ENCODE measurements at places on chromosomes 1 and 21.

DNA sequence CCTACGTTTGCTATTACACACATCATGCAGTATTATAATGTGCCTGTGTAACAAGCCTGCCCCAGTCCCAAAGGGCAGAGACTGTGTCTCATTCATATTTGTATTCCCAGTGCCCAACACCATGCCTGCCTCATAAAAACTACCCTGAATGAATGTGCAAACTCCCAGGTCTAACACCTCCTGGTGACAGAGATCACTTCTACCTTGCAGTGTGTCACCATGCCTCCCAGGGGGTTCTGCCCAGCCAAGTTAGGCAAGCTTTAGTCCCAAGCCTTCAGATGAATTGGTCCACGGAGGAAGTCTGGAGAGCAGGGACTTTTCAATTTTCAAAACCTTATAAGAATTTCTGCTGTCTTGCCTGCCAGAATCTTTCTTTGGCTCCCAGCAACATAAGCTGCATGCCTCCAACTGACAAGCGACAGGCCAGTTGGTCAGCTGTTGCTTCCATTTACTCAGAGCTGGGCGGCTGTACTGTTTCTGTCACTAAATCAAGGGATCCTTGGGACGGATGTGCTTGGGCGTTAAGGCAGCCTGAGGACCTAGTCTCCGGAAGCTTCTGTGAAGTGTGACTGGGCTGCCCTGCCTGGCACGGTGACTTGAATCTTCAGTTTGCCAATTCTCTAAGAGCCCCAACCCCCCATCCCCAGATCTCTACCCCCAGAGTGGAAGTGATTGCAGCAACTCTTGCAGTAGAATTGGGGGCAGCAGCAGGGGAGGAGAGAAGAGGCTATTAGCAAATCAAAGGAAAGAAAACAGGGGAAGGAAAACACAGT is 1.2 kb downstream of the RXRG start:
- DNase-seq, result no peak

DNA sequence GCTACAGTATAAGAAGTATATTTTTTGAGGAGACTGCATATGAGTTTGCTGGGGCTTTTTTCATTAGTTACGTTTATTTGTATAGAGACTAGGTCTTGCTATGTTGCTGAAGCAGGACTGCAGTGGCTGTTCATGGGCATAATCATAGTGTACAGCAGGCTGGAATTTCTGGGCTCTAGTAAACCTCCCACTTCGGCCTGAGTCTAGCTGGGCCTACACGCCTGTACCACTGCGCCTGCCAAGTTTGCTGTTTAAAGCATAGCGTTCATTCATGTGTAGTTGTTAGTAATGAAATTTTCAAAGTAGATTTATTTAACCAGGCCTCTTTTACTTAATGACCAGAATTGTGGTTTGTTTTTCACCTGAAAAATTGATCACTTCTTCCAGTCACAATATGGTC is 33.8 kb downstream of the HS2ST1 start:
- DNase-seq, result no peak

DNA sequence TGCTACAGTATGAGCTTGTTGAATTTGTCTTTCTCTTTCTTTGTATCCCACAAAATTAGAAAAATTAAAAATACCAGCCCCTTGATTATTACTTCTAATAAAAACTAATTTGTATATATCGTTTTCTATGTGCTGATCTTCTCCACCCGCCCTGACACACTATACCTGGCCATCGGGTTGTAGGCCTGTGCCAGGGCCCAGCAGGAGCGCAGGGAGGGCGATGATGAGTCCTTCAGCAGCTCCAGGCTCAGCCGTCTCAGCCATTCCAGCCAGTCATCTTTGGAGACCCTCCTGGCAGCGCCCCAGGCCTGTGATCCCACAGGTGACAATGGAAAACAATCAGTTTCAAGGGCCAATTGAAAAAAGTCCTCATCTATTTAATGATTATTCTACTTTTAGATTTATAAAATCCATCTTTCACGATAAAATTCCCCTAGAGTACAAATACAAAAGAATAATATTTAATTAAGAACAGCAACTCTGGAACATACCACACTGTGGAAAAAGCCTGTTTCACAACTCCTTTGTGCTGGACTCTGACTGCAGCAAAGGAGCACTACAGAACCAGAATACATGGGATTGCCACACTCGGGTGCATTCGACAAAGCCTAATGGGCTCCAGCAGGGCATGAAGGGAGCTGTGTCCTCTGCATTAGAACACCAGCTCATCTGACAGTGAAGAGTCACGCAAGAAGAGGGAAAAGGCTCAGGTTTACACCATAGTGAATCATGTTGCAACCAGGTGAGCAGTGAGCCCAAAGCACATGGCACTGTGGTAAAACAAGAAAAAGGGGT is 15.4 kb downstream of the ANGPTL7 start:
- DNase-seq, result no peak

DNA sequence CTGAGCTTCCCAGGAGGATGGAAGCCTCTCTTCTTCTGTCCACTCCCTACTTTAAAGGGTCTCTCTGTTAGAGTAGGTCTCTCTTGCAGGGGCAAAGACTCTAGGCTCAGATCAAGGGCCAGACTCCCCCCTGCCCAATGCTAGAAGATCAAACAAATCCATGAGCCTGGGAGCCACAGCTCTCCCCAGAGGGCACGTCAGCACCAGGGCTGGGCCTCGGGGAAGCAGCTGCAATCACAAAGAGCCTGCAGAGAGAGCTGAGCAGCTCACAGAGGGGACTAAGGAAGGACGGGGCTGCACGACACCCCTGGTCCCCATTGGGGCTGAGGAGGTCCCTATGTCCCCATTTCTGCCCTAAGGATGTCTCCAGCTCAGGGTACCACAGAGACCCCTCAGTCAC is 3.9 kb downstream of the CNTN2 start:
- DNase-seq, result no peak

GRCh38 chr21:43204638-43205037 is 35.8 kb downstream of the CRYAA start:
- no peak for DNase-seq

DNA sequence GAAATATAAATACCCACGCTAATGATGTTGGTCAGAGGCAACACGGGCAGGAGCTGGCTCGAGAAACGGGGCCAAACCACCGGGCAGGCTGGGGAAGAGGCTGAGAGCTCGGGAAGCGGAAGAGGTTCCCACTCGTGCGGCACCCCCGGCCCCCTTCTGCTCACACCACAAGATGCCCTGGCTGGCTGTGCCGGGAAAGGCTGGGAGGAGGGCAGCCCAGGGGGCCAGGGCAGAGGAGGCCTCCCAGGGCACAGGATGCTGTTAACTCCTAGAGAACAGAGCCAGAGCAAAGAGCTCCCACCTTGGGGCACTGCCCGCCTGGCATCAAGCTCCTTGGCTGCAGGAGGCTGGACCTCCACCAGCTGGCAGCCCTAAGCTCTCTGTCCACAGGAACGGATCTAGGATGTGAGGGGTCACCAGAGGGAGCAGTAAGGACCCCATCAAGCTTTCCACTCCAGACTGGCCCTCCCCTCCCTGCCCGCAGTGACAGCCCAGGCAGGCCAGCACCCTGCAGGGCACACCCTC is 44.8 kb downstream of the CASZ1 start:
- no peak for DNase-seq

- DNase-seq, result no peak
Observed at GRCh38 chr21:33661146-33661545, 18.8 kb downstream of the ITSN1 start.

DNA sequence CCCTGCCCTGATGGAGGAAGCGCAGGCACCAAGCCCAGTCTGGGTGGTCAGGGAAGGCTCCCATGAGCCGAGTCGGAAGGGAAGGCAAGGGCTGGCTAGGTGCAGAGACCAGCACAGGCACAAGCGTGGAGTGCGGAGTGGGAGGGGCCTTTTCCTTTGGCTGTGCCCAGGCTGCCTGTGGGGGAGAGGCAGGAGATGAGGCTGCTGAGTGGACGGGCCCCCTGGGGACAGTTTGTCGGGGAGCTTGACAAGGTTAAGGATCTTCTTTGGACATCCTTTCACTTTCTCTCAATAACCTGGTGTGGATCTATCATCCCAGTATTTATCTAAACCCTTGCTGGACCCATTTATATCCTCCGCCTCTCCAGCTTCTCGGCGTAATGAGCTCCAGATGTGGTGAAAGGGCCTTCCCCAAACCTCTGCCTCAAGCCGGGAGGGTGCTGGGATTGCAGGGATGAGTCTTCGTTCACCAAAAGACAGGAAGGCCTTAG is 42.9 kb downstream of the EPHB2 start:
- DNase-seq, result no peak

DNA sequence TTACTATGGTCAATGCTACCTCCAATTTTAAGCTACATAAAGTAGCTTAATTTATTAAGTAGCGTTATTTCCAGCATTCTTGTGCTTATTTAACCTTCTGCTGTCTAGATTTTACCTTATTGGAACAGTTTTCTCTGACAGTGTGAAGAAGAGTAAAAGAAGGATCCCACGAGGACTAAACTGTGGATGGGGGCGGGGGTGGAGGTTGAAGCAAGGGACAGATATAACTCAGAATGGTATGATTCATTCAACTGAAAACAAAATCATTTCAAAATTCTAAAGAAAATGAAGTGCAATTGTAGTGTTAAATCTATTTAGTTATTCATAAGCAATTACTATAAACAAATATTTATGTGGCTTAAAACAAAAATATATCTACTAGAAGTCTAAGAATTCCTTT is 11.5 kb upstream of the VAV3 start:
- DNase-seq, result peak; percentile 36

GRCh38 chr1:232968391-232968790 is 18.0 kb downstream of the NTPCR start:
- no peak for DNase-seq

GRCh38 chr1:182442333-182442732 is 7.6 kb upstream of the RGSL1 start:
- no peak for DNase-seq

- DNase-seq, result no peak
Observed at GRCh38 chr1:45344499-45344898, 4.3 kb upstream of the MUTYH start.

GRCh38 chr1:43426221-43426620 is 27.5 kb downstream of the HYI start:
- DNase-seq, result no peak

- DNase-seq, result no peak
Observed at GRCh38 chr1:151175041-151175741, 590 bp downstream of the TMOD4 start.

DNA sequence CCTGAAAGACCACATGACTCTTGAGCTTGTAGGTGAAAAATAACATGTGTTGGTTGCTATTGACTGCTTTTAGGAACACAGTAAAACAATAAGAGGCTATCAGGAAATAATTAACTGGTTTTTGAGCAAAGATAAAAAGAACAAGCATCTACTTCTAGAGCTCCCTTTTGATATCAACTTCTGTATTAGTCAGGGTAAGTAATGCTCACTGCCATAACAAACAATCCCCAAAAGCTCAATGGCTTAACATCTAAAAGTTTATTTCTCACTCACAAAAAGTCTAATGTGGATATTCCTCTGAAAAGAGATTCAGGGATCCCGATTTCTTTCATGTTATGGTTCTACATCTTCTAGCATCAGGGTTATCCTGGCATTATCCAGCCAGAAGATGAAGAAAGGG is 25.3 kb upstream of the PROX1 start:
- DNase-seq, result no peak

GRCh38 chr1:39189592-39190041 is 14.9 kb upstream of the MACF1 start:
- DNase-seq, result no peak
